Sigmoid colon (tissue), 7 donors: ENCODE measurements at places on chromosomes 16 and 17. TPM values are rescaled to one million over a fixed set of nuclear protein-coding genes. Genes with fewer than 3 reads are reported as not detected.

Gene KRTAP3-2
- total RNA-seq: not detected

Gene SCARF1
- 10.2 TPM for total RNA-seq

Gene ZNF668
- 6.4 TPM for total RNA-seq

- no peak for DNase-seq
- no peak overlapping the region for H3K27ac ChIP-seq
- no peaks in the 10 kb centered on the region for H3K27me3 ChIP-seq
- no peaks in the 10 kb centered on the region for H3K36me3 ChIP-seq
- H3K4me3 ChIP-seq: no peak overlapping the region
- H3K4me1 ChIP-seq: peaks cover 22% of the 10 kb centered on the region
Measured at GRCh38 chr17:42924891-42925290, 24.3 kb downstream of the G6PC1 start.

GRCh38 chr17:80712606-80713005, 168.0 kb downstream of the RPTOR start:
- no peak for DNase-seq
- H3K4me1 ChIP-seq: no peaks in the 10 kb centered on the region
- no peak overlapping the region for H3K4me3 ChIP-seq

DNA sequence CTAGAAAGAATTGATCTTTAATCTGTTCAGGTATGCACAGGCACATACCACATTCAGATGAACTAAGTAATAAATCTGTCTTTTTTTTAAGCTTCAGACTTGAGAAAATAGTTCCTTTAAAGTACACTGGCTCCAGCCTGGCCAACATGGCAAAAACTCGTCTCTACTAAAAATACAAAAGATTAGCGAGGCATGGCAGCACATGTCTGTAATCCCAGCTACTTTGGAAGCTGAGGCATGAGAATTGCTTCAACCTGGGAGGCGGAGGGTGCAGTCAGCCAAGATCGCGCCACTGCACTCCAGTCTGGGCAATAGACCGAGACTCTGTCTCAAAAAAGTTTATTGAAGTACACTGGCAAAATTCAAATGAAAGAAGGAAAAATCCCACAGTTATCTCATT, 111.0 kb upstream of the NETO2 start:
- H3K27ac ChIP-seq: no peak overlapping the region
- no peak for DNase-seq
- H3K27me3 ChIP-seq: no peaks in the 10 kb centered on the region
- H3K4me1 ChIP-seq: no peaks in the 10 kb centered on the region
- H3K36me3 ChIP-seq: peaks cover 3% of the 10 kb centered on the region
